ENCODE measurements at places on chromosomes 5 and 9.
A peak's percentile ranks its signal among the peaks of the same experiment; 100 is the strongest.

- no peak for DNase-seq
Measured at GRCh38 chr5:42487821-42488220, 64.6 kb downstream of the GHR start.

DNA sequence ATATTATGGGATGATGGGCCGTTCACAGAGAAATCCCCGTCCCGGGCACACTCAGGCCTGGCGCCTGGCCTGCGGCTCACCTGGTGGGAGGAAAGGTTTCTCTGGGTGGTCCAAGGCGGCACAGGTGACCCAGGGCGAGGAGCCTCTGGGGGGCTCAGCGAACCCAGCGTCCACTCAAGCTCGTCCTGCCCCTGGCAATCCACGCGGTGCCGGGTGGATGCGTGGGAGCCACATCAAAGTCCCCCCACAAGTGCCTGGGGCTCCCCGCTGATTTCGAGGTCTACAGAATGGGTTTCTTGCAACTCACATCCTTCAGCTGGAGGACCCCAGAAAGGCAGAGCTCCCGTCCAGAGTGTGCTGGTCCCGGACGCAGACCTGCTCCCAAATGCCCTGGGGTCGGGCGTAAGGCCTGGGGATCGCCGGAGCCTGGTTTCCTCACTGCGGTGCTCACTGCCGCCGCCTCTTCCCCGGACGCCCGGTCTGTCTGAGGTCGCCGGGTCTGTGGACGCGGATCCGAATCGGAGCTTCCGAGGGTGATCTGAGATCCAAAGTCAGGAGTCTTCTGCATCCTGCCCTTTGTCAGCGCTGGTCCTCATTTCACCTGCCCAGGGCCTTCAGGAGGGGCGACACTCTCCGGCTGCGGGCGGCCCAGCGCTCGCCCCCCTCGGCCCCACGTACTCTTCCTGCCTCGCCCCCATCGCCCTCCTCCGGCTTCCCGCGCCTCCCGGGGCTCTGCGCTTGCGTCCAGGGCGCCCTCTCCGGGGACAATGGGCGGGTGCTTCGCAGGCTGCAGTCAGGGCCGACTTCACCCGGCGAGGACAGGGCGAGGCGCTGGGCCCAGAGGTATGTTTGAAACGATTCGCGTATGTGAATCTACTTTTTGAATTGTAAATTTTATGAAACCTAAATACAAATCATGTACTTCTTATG, 20.0 kb upstream of the RUFY1 start:
- peak; percentile 79 for DNase-seq

DNA sequence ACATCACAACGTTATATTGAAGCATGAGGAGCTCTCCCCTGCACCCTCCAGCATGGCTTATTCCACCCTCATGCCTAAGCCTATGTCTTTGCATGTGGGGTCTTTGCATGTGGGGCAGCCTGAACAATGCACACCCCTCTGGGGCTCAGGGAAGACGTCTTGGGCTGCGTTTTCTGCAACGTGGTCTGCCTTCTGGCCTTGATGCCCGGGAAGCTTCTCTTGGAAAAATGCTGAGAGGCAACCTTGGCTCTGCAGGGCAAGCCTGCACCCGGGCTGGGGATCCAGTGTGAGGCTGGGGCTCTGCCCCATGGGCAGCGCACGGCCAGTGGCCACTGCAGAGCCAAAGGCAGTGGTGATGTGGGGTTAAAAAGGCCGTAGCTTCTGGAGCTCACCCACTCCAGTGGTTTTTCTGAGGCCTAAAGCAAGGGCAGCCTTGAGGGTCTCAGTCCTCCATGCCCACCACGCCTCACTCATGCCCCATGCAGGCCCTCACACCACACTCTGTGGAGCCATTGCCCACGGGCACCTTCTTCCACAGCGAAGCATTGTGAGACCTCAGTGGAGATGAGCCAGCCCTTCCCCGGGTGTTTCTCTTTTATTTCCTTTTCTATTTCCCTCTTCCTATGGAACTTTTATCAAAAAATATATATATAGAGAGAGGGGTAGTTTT, 112.2 kb downstream of the MRPL36 start:
- no peak for DNase-seq

DNA sequence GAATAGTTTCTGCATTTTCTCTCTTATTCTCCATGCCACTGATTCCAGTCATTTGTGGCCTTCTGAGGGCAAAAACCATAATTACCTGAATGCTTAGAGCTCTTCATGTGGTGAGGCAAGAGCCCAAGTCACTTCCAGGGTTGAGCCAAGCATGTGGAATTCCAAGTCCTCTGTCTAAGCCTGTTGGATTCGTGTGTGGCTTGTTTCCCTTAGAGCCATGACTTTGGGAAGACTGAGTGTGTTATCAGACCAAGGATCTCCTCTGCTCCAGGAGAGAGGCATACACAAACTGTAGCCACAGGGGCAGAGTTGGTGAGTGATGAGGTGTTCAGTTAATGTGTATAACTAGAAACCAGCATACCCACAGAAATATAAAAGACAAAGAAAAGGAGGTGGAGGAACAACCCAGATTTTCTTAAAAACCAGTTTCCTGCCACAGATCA, 27.1 kb downstream of the SLC22A5 start:
- no peak for DNase-seq

DNA sequence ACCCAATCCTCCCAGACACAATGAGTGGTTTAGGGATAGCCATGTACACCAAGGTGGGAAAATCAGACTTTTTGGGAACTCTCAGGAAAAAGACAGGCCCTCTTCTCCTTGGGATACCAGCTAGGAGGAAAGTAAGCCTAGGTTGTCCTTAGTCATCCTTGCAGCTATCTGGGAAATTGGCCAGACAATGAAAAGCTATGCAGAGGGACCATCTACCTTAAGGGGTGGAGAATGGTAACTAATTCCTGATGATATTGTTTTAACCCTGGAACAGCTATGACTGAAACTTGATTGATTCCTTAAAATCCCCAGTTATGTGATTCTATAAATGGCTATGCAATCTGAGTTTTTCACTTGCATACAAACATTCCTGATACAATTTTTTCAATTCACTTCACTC, 88.9 kb upstream of the BNC2 start:
- no peak for DNase-seq

GRCh38 chr5:133924221-133924920, 44.1 kb downstream of the C5orf15 start:
- DNase-seq: no peak

DNA sequence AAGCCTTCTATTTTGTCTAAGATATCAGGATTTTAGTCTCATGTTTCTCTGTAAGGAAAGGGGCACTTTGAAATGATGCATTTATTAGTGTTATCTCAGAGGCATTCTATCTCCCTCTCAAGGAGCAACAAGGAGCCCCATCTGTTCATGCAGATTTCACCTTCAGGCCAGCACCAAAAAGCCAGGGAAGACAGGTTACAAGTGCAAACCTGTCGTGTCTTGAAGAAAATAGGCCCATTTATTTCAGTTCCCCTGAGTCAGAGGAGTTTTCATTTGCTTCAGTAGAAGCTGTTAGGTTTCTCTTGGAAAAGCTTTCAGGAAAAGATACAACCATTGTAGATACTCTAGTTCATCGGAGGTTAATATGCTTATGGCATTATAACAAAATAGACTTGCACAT, 97.2 kb downstream of the SPOCK1 start:
- DNase-seq: peak; percentile 25

DNA sequence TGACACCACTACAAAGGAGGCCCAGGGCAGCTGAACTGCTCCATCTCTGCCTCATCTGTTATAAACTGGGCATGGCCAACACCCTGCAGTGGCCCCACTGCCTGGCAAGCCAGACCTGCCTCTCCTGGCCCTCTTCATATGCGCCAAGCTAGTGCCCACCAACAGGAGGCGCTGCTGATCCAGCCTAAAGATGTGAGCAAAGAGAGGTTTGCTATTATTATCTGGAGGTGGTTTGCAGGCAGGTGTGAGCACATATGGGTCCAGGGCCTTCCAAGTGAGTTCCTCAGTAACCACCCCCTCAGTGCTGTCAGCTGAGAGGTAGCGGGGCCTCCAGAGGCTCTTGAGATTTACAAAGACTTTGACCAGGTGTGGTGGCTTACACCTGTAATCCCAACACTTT, 232.2 kb downstream of the SYK start:
- DNase-seq: no peak

DNA sequence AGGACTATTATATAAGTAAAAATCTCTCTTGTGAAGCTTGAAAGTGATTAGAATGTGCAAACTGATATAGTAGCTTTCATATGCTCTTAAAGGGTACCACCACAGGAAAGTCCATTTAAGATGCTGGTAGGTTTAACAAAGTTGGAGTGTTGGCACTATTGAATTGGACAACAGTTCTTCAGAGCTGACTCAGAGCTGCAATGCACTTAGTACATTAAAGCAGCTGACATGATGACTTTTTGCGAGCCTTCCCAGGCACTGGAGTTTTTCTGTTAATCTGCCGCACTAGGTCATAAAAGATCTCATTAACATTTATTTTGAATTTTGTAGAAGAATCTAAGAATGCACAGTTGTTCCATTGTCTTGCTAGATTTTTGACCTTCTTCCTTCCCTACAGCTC, 243.8 kb downstream of the ADAMTSL1 start:
- no peak for DNase-seq

- no peak for DNase-seq
Measured at GRCh38 chr5:169347786-169348185, 46.8 kb upstream of the SLIT3 start.

DNA sequence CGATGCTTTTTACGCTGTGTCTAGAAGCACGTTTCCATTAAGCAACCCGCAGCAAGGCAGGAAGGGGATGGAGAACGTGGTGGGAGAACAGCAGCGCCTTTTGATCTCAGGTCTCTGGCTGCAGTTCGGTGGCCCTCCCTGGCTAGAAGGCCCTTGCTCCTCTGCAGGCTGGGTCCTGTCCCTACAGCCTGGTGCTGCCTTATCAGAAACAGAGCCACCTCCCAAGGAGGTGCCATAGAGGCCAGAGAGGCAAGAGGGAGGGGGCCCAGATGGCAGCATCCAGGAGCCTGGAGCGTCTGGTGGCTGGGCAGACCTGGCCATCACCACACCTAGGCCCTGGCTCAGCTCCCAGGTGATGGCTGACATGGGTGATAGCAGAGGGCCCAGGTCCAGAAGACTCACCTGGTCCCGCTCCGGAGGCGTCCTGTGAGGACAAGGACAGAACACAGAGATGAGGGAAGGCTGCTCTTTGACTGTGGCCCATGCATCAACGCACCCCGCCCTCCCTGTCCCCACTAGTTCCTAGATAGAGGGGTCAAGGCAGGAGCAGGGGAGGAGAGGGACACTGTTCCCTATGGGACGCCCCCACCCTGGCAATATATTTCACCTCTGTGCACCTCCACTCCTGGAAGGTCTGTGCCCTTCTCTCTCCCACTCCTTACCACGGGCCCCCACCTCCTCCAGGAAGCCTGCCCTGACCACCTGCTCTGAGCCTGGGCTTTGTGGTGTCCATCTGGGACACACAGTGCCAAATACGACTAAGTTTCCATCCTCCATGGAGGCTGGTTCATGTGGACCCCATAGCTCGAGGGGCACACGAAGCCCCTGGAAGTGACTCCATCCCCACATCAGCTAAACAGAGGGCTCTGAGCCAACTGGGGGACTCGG, 41.6 kb upstream of the SARDH start:
- DNase-seq: no peak

DNA sequence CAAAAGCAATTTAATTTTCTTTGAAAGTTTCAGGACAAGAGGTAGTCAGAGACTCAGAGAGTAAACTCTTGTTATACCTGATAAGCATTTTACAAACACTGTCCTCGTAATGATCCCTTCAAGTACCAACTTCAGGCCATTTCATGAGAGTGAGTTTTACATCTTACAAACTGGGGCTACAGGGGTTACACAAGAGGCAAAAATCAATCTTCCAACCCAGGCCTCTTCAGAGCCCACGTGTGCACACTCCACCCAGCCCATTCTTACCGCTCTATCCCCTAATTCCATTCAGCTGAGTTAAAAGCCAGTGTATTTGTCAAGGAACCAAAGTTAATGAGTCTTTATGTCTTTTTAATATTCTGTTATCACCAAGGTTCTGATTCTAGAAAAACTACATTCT, 46.5 kb downstream of the PSMB7 start:
- DNase-seq: no peak

Measured in eye (tissue), 1 donor.